Endodermal cell (in vitro differentiated cells): ENCODE measurements at places on chromosomes 11 and 22.

- peak; percentile 74 for DNase-seq
Observed at GRCh38 chr11:61869708-61870451, 21.5 kb downstream of the FADS3 start.

- DNase-seq = no peak
Observed at GRCh38 chr22:17083255-17083654, 1.5 kb upstream of the IL17RA start.

DNA sequence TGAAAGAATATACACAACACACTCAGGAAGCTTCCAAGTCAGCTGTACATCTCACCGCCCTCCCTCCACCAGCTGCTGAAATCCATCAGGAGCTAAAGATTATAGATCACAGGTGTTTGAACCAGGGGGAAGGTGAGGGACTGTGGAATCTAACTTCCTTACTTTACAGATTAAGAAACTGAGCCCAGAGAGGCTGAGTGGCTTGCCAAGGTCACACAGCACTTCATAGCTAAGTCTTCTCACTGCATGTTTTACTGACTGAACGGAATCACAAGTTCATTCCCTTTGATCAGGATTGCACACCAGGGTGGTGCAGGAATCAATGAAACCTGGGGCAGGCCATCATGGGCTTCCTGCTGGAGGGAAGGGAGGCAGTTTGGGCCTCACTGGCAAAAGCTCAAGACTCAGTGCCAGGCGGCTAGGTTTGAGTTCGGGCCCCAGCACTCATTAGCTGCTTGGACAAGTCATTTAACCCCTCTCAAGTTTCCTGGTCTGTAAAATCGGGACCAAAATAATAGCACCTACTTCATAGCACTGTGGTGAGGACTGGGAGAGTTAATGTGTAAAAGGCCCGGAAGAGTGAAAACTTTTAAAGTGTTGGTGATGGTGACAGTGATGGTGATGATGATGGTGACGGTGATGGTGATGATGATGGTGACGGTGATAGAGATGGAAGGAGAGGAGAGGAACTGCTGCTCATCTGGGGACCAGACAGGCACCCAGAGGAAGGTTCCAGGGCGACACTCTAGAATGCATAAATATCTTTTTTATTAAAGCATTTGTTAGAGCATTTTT lies 8.2 kb downstream of the CD5 start:
- DNase-seq = no peak

GRCh38 chr22:37048133-37048532 lies 3.4 kb upstream of the KCTD17 start:
- peak; percentile 49 for DNase-seq

- peak; percentile 91 for DNase-seq
Observed at GRCh38 chr22:28442264-28442710, 237.4 kb downstream of the TTC28 start.

GRCh38 chr22:25016311-25016710 lies 63.8 kb downstream of the KIAA1671 start:
- no peak for DNase-seq

DNA sequence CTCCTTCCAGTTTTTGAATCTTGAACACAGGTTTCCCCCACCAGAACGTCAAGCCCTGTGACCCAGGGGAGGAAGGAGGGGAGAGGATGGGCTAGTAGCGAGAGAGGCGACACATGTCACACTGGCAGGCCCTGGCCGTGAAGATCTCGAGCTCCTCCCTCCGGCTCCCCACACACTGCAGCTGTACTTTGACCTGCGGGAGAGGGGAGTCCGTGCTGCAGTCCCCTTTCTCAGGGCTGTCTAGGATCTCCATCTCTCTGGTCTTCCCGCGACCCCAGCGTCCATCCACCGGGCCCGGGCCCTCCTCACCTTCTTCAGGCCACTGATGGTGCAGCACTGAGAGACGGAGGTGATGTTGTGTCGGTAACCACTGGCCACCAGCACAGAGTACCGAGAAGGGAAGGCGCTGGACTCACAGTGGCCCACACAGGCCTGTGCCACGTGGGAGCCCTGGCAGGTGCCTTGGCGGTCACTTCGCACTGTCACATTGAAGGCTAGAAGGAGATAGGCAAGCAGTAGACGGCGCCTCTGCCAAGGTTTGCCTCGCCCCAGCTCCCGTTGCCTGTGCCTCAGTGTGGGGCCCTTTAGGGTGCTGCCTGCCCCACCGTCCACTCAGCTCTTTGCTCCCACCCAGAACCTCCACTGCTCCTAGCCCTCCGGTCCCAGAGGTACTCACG lies 873 bp downstream of the GPHA2 start:
- peak; percentile 52 for DNase-seq

- no peak for DNase-seq
Observed at GRCh38 chr22:46087816-46088277, 62.5 kb upstream of the PPARA start.

GRCh38 chr11:125111001-125111342 lies 454 bp downstream of the TMEM218 start:
- peak; percentile 77 for DNase-seq

- DNase-seq = no peak
Observed at GRCh38 chr11:22884217-22884616, 23.9 kb upstream of the CCDC179 start.

- no peak for DNase-seq
Observed at GRCh38 chr11:17508306-17508705, 31.7 kb upstream of the ABCC8 start.

DNA sequence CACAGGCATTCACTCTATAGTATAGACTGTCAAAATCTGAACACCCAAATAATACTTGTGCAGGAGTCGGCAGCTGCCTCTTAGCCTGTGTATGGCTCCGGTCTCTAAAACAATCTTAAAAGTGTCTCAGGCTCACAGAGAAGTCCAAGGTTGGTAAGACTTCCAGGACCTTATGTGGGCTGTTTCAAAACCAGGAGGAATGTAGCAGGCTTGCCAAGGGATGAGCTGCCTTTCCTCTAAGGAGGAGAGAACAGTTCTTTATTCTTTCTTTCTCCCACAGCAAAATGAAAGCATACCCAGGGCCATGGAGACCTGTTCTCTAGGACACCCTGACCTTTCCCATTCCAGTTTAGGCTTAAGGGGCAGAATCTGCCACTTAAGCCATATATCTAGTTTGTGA lies 176.5 kb downstream of the TRPC6 start:
- DNase-seq = no peak

DNA sequence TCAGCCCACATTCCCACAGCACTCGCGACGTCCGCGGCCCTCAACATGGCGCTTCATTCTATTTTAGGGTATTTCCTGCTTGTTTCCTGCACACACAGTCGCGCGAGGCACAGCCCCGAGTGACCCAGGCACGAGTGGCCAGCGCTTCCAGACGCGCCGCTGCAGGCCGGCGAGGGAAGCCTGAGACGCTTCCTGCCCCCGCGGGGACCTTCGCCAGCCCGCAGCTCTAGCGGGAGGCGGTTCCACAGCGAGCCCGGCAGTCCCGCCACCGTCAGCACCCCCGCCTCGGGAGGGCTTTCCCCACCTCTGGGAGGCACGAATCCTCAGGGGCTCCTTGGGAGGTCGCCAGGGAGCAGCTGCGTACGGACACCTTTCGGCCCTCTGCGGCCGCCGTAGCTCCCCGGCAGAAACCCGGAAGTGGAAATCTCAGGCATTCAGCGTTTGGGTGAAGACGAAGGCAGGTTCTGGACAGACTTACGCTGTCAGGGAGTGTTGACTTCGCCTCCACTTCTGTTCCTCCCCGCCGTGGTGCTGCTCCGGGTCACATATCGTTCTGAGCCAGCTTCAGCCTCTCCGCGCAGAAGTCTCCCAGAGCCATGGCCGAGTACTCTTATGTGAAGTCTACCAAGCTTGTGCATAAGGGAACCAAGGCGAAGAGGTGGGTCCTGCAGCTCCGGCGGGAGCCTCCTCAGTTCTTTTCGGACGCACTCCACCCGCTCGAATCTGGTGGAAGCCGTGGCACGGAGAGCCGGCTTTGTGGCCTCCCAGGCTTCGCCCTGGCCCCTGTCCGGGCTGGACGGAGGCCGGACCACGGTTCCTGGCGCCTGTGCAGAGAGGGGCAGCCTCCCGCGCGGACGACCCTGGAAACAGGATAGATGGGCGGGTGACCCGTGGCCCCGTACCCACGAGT lies 2925.9 kb upstream of the OR11H1 start:
- DNase-seq = no peak

DNA sequence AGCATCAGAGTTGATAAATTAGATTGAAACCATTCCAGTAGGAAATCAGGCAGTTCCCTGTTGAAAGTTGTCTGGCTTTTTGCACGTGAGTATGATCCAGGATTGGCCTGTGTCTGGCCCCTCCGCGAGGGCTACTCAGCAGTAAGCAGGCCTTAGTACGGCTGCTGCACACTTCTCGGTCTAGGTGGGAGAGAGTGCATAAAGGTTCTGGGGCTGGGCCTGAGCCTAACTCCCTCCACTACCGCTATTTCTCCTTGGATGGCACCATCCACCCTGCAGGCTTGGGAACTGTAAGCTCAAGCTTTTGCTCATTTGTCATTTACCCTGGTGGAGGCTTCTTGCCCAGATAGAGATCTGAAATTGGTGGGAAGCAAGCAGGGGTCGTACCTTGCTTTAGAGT lies 22.0 kb downstream of the TUB start:
- DNase-seq = no peak

DNA sequence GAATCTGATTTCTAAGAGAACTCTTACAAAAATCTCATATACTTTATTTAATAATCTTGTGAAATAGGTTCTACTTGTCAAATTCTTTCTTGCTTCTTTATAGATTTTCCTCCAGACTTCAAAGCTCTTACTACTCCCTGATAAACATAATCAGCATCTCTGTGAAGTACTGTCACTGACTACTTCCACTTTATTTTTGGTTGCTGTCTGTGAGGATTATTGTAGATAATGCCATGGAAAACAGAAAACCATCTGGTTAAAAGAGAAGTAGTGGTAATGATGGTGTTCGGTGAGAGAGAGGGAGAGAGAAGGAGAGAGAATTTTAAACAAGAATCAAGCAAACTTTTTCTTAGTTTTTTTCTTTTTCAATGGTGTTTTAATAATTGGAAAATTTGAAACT lies 152.3 kb downstream of the TMEM135 start:
- no peak for DNase-seq
